ENCODE measurements at places on chromosomes 6 and 20.

DNA sequence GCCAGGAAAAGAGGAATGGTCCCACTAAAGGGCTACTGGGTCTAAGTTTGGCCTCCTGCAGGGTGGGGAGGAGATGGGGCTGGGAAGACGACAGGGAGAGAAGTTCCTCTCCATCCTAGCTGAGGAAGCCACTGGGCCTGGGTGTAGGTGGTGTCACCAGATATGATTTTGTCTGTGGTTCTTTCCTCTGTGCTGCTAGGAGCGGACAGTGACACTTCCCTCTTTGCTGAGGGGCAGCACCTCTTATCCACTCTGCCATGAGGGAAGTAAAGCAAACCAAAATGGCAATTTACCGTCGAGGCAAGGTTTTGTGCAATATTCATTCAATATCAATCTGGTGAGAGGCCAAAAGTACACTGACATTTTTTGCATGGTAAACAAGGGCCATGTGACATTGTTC lies 33.0 kb upstream of the NR2E1 start:
- DNase-seq: no peak

GRCh38 chr20:53411129-53411528 lies 182.5 kb downstream of the ZNF217 start:
- DNase-seq: no peak

DNA sequence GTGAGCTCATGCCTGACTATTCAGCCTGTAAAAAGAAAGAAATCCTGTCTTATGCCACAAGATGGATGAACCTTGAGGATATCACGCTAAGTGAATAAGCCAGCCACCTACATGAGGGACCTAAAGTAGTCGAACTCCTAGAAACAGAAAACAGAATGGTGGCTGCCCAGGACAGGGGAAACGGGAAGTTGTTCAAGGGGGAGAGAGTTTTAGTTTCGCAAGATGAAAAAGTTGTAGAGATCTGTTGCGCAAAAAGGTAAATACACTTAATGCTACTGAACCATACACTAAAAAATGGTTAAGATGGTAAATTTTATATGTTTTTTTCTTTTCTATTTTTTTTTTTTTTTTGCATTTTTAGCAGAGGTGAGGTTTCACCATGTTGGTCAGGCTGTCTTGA lies 74.1 kb upstream of the RALY start:
- no peak for DNase-seq

DNA sequence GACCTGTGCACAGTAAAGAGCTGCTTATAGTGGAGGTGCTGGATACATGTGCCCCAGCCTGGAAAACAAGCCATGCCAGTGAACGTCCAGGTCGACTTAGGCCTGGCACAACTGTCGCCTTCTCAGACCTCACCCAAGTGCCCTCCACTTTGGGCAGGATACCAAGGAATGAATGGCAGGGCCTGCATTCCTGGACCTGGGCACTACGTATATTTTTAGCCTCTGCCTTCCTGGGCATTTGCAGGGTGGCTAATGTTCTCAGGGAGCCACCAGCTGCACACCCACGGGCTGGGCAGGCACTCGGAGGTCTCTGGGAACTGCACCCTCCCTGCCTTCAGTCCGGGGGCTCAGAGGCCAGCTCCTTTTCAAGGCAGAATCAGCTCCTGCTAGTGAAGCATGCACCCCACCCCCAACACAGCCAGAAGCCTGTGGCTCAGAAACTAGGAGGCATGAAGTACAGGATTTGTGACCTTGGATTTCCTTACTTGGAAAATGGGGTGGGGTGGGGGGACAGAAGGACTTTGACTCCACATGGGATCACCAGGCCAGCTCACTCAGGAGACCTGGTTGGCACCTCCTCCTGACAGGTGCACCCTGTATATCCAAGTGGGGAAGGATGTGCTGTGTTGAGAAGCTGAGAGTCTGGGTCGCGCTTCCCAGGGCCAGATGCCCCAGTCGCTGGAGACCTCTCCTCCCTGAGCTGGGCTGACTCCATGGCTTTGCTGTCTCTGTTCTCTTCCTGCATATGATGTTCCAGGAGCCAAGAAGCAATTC lies 2.5 kb upstream of the LSM14B start:
- DNase-seq: no peak

- DNase-seq: no peak
These were observed 22.6 kb upstream of the RIN2 start for GRCh38 chr20:19735446-19735845.

GRCh38 chr6:130069485-130069884 lies 51.1 kb downstream of the L3MBTL3 start:
- no peak for DNase-seq

DNA sequence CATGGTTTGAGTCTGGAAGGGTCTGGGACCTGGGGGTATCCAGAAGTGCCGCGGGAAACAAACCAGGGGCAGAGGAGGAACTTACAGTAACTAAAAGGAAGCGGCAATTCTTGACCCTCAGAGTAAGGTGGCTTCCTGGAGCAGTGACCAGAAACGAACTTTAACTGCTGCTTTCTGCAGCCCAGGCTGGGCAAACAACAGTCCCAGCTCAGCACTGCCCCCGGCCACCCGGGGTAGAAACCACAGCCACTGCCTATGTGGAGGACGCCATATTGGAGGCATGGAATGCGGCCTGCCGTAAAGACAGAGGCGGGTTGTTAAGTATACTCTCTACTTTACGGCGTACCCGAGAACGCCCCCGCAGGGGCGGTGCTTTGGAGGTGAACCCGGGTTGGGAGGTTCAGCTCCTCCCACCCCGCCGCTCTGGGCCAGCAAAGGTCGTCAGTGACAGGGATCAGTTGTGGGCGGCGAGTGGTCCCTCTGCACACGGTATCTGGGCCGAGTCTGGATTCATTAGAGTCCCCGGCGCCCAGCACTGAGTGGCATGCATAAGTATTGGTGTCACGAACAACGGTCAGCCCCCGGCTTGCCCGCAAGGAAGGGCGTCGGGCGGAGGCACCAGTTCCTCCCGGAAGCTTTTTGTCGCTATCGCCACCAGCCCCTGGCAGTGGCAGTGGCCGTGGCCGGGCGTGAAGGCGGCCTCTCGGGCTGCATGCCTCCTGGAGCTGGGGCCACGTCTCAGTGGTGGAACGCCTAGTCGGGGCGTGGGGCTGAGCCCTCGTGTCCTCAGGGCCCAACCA lies at the start of gene PDSS2:
TSS of gene PDSS2 (minus strand) at position 282 of the 800 bp plus-strand sequence. CDS start at position 3, 279 bp downstream.
- peak; percentile 95 for DNase-seq

DNA sequence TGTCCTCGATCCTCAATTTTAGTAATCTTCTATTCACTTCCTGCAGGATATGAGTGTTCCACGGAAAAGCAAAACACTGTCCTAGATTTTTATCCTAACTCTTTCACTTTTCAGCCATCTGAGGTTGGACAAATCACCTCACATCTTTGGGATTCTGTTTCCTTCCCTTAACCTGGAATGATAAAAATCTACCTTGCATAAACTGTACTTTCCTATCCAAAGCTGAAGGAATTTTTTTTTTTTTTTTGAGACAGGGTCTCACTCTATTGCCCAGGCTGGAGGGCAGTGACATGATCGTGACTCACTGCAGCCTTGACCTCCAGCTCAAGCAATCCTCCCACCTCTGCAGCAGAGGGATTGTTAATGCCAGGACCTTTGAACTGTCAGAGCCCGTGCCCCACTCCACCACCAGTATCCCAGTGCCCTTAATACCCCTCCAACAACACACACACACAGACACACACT lies 20.5 kb downstream of the CAPN11 start:
- DNase-seq: no peak

GRCh38 chr20:53996584-53997486 lies 73.6 kb downstream of the BCAS1 start:
- no peak for DNase-seq

GRCh38 chr6:109069746-109070145 lies 24.9 kb downstream of the SESN1 start:
- no peak for DNase-seq

DNA sequence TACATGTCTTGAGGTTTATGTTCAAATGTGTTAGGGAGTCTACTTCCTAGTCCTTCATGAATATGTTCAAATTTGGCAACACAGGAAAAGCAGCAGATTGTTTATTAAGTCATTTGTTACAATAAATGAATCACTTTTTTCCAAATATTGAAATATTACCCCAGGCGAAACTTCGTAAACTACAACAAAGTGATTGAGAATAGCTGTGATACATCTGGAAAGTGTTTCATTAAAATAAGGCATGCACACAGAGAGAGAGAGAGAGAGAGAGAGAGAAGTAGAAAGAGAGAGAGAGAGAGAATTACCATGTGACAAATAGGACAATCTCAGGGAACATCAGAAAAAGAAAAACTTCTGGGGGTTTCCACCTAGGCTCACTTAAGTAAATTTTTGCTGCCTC lies 363.1 kb upstream of the PTCHD4 start:
- no peak for DNase-seq

- no peak for DNase-seq
These were observed 85.0 kb upstream of the TOP1 start for GRCh38 chr20:40943591-40943990.

DNA sequence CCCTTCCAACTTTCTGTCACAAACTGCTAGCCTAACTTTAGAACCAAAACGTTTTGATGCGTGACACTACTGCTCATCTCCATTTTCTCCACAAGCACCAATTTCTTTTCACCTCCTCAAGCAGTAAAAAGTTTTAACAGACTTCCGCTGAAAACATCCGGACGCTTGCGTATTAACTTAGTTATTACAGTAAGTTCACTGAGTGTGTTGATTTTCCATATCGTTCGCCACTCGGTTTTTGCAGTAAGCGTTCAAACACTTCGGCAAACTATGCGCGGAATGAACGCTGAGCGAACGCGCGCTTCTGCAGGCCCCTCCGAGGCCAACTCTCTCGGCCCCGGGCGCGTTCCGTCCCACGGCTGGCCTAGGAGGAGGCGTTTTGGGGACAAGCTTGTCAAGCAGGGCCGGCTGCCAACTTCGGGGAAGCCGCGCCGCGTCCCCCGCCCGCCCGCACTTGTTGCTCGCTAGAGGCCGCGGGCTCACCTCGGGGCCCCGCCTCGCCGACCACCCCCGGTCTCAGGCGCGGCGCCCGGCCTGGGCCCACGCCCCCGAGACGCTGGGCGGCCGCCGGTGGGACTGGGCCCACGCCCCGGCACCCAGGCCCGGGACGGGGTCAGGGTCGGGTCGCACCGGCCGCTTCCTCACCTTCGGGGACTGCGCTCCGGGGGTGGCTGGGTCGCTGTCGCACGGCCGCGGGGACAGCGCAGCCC lies 945 bp downstream of the PHF10 start:
- no peak for DNase-seq

GRCh38 chr6:27145731-27146455 lies 101.6 kb upstream of the PRSS16 start:
- peak; percentile 89 for DNase-seq

GRCh38 chr6:110731898-110732297 lies 83.4 kb downstream of the CDK19 start:
- DNase-seq: no peak

DNA sequence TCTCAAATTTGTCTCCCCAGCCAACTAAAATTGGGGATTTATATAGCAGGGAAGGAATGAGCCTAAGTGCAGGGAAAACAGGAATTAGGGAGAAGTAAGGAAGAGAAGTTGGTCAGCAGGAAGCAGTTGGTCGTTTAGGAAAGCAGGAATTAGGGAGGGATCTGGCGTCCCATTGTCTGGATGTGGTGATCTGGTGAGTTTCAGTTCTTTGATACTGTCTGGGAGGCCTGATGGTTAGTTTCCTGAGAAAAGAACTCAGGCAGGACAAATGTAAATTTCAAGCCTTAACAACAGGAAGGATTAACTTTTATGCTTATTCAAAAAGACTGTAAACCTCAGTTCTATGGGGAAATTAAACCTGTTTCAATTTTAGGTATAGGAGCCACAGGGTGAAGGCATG lies 116.2 kb upstream of the PRL start:
- no peak for DNase-seq

DNA sequence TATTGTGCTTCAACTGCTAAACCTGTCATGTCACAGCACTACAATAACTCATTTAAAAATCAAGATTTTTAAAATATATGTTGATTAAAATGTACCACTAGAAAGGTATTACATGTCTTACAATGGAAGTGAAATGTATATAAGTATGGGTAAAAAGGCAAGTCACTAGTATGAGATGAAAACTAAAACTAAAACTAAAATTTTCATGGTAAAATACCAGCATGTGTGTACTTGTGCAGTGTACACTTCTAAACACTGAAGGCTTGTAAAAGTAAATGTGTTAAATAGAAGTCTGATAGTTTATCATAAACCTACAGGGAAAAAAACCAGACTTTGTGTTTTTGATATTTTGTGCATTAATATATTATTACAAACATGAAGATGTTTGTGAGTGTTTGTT lies 13.7 kb upstream of the TMEM244 start:
- no peak for DNase-seq

- no peak for DNase-seq
These were observed 113.7 kb downstream of the DLL1 start for GRCh38 chr6:170176898-170177771.

- DNase-seq: no peak
These were observed 108.9 kb upstream of the SNX9 start for GRCh38 chr6:157714153-157714490.

- DNase-seq: no peak
These were observed 25.1 kb upstream of the ENPP1 start for GRCh38 chr6:131782764-131783163.

DNA sequence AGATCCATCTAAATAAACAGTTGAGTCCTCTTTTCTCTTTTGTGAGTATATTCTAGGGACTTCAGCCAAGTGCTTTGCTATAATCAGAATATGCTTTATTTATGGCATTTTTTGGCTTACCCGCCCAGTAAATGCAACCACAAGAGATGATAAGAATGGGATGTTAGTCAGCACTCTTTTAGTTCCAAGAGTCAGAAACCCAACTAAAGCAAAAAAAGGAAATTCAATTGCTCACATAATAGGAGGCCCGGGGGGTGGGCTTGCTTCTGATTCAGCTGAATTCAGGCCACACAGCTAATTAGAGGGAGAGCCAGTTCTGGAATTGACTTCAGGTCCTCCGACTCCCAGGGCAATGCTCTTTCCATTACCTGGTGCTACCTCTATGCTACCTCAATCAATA lies 250.6 kb downstream of the FARS2 start:
- no peak for DNase-seq

DNA sequence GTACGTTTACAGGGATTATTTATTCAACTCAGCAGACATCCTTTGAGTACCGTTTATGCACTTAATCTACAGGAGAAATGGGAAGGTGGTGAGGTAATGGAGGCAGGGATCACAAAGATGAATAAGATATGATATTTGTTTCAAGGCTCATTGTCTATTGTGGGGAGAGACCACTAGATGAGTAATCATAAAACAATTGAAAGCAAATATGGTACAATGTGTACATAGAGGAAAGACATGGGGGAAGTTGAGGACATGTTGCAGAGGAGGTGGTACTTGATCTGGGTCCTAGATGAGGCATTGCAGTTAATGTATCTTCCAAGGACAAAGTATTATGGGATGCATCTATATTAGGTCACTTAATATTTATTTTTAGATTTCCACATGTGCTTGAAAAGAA lies 13.7 kb upstream of the CDC5L start:
- DNase-seq: no peak
